ENCODE measurements at places on chromosomes 13 and 19.

DNA sequence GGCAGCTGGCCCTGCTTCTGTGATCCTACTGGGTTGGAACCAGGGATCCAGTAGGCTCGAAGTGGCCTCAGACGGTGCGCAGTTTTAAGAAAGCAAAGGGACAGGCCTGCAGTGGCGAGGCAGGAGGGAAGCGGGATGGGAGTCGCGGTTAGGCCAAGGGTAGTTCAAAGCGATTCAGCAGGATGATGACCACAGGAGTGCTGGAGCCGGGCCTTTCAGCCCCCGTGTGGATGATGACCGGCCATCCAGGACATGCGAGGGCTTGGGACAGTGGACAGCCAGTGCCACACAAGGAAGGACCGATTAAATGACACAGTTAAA lies 854 bp downstream of the RNASEH2B start:
- peak; percentile 38 for DNase-seq

- no peak for DNase-seq
These were observed 10.8 kb upstream of the GRAMD1A start for GRCh38 chr19:34989298-34989697.

- DNase-seq = no peak
These were observed 54.9 kb downstream of the WDFY2 start for GRCh38 chr13:51639171-51639570.

GRCh38 chr13:75160984-75161383 lies 321.0 kb downstream of the TBC1D4 start:
- DNase-seq = no peak

- DNase-seq = no peak
These were observed 16.4 kb downstream of the ZNF790 start for GRCh38 chr19:36821758-36822157.

- no peak for DNase-seq
These were observed 54.1 kb downstream of the ABCC4 start for GRCh38 chr13:95247171-95247570.

GRCh38 chr19:6065685-6066374 lies 44.5 kb downstream of the RFX2 start:
- no peak for DNase-seq

DNA sequence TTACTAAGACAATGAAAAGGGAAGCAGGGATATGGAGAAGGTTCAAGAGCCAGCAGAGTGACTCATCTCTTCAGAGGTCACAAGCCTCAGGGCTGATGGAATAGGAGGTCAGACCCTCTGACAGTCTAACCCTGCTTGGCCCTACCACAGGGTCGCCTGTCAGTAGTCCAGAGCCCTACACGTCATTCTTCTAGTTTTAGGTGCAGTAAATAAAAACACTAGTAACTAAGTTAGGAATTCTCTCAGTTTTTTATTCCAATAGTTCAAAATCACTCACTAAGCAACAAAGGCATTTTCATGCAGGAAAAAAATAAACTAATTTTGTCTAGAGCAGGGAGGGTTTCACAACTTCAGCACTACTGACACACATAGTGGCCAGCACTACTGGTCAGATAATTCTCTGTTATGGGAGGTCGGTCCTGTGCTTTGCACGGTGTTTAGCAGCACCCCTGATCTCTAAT lies 27.2 kb downstream of the FOXO1 start:
- DNase-seq = peak; percentile 49

DNA sequence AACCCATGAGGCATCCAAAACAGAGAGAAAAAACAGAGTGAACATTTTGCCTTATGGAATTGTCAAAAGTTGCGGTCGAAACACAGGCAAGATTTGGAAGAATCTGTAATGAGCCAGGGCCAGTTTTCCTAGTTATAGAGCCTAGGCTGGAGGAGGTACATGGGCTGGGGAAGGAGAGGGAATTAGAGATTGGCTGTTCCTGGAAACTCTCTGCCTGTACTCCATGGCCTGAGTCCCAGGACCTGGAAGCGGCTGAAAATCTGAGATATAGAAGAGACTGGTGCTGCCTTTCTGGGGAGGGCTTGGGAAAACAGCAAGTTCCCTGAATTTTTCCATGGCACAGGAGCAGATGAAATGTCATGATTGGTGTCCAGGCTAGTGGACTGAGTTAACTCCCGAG lies 122.8 kb upstream of the KLF12 start:
- DNase-seq = no peak

- DNase-seq = no peak
These were observed 5.6 kb upstream of the SIGLEC9 start for GRCh38 chr19:51119101-51119500.

DNA sequence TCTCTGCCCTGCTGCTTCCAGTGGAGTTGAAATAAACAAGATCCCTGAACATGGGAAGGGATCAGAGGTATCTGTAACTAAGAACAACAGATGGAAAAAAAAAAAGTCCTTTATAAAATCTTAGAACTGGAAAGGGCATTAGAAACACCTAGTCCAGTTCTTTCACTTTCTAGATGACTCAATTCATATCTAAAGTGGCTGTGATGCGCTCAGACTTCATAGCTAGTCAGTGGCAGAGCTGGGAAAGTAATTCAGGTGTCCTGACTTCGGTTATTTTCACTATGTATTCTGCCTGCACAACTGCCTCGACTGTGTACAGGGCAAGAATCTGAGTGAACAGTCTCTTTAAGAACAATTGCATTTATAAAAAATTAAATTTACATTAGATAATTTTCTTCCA lies 151.8 kb upstream of the TMTC4 start:
- no peak for DNase-seq

DNA sequence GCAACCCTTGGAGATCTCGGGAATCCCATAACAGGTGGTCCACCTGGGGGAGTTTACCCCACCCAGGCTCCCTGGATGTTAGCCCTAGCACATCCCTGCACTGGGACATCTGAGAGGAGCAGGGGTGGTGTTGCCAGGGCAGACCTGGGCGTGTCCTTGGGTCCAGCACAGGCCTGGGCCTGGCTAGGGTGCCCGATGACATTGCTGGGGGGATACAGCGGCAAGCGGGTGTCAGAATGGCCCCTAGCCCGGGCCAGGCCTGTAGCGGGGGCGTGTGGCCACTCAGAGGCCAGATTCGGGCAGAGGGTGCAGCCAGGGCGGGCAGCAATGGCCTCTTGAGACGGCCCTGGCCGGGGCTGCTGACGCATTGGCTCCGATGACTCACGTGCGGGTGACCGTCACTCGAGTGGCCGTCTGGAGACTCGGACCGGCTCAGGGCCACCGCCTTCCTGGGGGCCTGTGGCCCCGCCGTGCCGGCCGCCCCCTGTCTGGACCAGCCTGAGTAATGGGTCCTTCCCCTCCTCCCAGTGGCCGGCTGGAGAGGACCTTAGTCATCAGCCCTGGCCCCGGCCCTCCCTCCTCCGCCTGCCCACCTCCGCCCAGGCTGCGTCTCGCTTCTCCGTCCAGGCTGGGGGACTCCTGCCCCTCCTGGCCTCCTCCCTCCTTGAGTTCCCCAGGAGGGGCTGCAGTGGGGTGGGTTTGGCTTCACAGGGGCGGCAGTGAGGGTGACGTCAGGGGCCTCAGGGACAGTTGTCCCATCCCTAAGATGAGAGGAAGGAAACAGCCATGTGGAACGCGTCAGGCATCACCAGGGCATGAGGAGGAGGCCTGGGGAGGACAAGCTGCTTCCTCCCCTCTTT lies 23.2 kb upstream of the CRTC1 start:
- peak; percentile 67 for DNase-seq

GRCh38 chr19:31575846-31576335 lies 226.7 kb upstream of the TSHZ3 start:
- DNase-seq = no peak

- DNase-seq = no peak
These were observed 62.1 kb downstream of the ARHGEF7 start for GRCh38 chr13:111177081-111177711.

- DNase-seq = no peak
These were observed 14.8 kb downstream of the DDX39A start for GRCh38 chr19:14404312-14404711.

- DNase-seq = no peak
These were observed 30.3 kb upstream of the MCF2L start for GRCh38 chr13:112938680-112939079.

DNA sequence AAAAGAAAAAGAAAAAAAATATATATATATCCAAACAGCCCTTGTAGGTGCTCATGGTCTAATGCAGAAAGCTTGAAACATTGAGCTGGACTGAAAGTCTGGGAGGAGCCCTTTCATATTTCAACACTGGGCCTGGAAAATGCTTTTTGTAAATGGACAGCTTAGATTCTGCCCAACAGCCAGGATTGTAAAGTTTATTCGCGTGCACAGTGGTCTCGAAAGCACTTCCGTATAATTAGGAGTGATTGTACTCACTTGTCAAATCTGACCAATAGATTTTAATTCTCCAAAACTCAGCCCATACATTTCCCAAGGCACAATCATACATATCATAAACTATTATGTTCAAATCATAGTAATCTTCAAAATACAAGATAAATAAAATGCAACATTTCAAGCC lies 260.1 kb downstream of the COL4A1 start:
- no peak for DNase-seq

DNA sequence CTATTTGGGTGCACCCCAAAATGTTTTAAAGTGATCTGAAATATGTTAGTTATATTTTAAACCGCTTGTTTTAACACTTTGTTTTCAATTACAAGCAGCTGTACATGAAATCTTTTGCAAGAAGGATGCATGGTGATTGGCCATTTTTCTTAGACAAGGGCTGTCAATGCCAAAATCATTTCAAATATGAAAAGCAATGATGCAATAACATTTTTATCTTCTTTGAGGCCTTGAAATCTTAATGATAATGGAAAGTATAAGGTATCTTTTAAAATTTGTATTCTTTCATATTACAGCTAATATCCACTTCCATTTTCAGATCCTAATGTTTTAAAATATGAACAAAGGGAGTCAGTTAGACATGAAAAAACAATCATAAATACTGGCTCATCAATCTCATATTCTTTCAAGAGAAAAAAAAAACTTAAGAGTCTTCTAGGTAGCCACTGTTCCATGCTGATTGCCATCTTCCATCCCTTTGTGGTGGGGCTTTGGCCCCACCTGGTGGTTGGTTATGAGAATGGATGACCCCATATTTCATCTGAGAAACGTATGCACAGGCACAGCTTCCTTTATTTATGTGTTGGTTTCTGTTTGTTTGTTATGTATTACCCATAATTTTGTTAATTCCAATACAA lies 330.3 kb upstream of the MIR17HG start:
- DNase-seq = no peak

- DNase-seq = no peak
These were observed 23.8 kb downstream of the ZSWIM9 start for GRCh38 chr19:48194041-48194843.

DNA sequence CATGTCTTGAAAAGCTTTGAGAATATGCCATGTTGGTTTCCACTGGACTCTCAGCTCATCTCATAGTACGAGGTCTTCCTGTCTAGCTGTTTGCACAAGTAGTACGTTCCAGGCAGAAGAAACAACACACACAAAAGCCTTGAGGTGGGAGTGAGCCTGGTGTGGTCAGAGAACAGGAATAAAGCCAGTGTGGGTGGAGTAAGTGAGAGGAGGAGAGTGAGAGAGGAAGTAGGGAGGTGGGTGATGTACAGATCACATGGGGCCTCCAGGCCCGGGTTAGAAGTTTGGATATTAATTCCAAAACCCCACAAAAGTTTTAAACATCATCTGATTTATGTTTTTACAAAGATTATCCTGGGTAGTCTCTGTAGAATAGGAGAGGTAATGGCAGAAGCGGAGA lies 230.6 kb downstream of the MTUS2 start:
- no peak for DNase-seq

GRCh38 chr13:110520431-110521295 lies 40.9 kb downstream of the RAB20 start:
- peak; percentile 94 for DNase-seq

- no peak for DNase-seq
These were observed 40.6 kb downstream of the FBN3 start for GRCh38 chr19:8108560-8109445.

DNA sequence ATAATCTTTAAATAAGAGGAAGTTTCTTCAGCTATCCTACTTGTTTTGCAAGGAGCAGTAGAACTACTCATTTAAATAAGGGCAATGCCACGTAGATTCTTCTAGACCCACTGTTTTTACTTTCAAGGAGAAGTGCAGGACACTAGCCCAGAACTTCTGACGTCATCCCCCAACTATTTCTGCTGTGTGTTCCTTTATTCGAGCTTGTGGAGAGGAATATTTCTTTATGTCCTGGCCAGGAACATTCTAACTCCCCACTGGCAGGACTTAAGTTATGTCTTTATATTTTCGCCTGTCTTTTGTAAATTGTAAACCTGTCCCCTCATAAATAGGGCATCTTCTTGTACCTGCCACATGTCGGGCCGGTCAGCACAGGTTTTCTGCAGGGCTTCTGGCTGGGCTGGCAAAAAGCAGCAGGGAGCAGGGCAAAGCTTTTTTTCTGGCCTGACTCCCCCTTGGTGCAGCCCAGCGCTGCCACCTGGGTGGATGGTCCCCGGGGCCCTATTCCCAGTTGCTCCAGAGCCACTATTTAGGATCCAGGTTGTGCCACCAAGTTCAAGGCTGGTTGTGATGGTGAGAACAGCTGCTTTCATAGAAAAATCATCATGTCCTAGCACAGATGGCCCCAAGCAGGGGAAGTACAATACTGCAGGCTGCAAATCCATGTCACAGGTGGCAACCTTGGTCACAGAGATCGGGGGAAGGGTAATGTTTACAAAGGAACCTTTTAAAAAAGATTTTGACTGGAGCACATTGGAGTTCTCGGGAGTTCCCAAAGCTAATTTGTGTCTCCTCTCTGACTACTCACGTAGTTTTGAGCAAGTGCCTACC lies 1.8 kb downstream of the MBNL2 start:
- DNase-seq = peak; percentile 95

DNA sequence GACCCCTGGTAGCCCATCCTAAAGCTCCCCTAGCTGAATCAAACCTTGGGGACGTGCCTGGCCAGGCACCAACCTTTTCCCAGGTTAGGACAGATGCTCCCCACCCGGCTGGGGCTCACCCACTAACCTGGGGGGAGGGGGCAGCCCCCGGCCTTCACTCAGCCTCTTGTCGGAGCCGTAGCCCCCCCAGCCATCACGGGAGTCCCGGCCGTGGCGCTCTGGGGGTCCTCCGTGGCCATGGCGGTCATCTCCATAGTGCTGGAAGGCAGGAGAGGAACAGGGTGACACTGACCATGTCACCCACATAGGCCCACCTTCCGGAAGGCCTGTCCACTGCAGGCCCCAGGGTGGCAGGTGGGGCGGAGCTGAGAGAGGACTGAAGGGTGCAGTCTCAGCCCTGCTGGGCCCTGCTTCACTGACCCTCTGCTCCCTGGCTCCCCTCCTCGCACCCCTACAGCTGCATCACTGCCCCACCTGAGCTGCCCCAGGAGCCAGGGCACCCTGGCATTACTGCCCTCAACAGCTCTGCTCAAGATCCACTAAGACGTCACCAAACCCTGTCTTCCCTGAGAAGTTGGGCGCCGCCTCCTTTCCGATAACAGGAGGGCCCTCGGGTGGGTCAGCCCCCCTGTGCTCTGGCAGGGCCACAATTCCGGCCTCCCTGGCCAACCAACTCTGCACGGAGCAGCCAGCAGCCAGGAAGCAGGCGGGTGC lies 22.6 kb upstream of the TINCR start:
- DNase-seq = no peak

Measured in fibroblast of gingiva (primary cell).